ENCODE measurements at places on chromosomes 13 and 19.

DNA sequence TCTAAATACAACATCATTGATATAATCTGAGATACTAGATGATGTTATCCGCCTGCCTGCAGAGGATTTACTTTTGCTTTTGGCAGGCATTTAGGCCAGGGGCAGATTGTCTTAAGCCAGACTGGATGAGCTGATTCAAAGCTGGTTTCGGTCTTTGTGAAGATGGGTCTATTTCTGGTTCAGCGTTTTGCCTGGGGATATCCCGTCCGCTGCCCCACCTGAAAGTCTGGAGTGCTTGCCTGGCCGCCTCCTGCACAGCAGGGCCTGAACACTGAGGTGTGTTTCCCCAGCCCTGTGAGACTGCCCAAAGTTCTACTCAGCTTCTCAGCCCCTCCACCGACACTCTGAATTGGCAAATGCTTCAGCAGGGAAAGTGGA is 149.7 kb downstream of the KATNAL1 start:
- no peak for DNase-seq

DNA sequence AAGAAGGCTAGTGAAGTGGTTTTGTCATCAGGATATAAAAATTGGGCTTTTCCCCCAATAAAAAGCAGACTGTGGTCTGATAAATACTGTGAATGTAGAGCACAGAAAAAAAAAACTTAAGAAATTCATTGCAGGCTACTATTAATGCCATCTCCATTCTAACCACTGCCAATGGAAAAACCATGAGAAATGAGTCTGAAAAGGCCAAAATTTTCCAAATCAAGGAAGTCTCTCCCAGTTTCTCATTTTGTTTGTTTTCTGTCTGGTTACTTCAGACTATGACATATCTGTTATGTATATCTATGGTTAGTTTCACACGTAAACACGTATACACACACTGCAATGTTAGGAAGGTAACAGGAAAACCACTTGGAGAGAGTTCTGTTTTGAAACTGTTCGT is 193.6 kb upstream of the TSC22D1 start:
- no peak for DNase-seq

DNA sequence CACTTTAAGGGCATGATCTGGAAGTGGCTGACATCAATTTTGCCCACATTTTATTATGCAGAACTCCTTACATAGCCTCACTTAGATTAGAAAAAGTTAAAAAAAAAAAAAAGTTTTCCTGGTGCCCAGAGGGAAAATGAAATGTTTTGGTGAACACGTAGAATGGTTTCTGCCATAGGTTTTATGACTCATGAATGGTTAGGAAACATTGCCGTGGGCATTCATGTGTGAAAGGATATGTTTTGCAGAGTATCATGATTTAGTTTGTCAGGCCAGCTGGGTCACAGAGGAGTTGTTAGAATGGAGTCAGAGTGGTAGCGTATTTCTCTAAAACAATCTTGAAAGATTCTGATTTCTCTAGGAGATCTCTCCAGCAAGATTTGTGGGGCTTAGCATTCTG is 133.8 kb downstream of the MRPL57 start:
- no peak for DNase-seq

DNA sequence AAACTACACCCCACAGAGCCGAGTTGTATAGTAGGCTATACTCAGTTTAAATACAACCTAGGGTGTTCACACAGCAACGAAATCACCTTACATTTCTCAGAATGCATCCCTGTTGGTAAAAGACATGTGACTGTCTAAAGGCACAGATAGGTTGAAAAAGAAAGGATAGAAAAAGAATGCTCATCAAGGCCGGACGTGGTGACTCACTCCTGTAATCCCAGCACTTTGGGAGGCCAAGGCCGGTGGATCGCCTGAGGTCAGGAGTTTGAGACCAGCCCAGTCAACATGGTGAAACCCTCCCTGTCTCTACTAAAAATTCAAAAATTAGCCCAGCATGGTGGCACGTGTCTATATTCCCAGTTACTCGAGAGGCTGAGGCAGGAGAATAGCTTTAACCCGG is 3.8 kb upstream of the IL17D start:
- DNase-seq = no peak

- DNase-seq = no peak
These were observed 141.9 kb downstream of the PCCA start for GRCh38 chr13:100230769-100231149.

- no peak for DNase-seq
These were observed 38.6 kb downstream of the TNFRSF19 start for GRCh38 chr13:23608701-23609413.

DNA sequence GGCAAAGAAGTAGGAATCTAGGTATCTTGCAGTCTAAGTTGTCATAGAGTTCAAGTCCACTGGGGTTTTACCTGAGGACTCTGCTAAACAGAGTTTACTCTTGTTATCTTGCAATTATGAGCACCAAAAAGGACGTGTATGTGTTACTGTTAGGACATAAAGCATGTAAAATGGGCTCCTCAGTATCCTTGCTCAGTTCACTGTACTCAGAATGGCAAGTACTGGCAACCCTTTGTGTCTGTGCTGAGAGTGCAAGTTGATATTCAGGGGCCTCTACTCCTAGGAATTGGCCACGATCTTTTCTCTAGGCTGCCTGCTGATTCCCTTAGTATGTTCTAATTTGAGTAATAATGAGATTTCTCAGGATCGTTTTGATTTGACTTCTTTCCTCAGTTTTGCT is 13.3 kb downstream of the TDRD3 start:
- no peak for DNase-seq

- peak; percentile 96 for DNase-seq
These were observed 3.4 kb downstream of the BBC3 start for GRCh38 chr19:47227352-47228167.

- DNase-seq = no peak
These were observed 12.0 kb downstream of the LPAR6 start for GRCh38 chr13:48400850-48401291.

DNA sequence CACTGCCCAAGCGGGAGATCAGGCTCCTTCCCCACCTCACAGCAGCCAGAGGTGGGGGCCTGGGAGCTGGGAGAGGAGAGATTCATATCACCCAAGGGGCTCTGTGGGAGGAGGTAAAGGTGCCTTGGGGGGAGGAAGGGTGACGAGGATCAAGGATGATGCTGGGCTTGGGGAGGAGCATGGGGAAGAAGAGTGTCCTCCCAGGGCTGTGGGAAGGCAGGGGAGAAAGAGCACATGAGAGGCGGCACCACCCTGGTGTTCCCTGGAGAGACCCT is 82.7 kb downstream of the ANKRD10 start:
- no peak for DNase-seq

- no peak for DNase-seq
These were observed 377.7 kb downstream of the KCNRG start for GRCh38 chr13:50392977-50393376.

- no peak for DNase-seq
These were observed 460.3 kb downstream of the KCTD12 start for GRCh38 chr13:76425935-76426334.

GRCh38 chr13:51091839-51092238 is 19.2 kb downstream of the C13orf42 start:
- no peak for DNase-seq

GRCh38 chr13:69180034-69180433 is 927.6 kb upstream of the ATXN8OS start:
- DNase-seq = no peak

GRCh38 chr19:31185261-31185660 is 164.0 kb downstream of the TSHZ3 start:
- DNase-seq = no peak

- no peak for DNase-seq
These were observed 17.4 kb downstream of the RUBCNL start for GRCh38 chr13:46369506-46370277.

DNA sequence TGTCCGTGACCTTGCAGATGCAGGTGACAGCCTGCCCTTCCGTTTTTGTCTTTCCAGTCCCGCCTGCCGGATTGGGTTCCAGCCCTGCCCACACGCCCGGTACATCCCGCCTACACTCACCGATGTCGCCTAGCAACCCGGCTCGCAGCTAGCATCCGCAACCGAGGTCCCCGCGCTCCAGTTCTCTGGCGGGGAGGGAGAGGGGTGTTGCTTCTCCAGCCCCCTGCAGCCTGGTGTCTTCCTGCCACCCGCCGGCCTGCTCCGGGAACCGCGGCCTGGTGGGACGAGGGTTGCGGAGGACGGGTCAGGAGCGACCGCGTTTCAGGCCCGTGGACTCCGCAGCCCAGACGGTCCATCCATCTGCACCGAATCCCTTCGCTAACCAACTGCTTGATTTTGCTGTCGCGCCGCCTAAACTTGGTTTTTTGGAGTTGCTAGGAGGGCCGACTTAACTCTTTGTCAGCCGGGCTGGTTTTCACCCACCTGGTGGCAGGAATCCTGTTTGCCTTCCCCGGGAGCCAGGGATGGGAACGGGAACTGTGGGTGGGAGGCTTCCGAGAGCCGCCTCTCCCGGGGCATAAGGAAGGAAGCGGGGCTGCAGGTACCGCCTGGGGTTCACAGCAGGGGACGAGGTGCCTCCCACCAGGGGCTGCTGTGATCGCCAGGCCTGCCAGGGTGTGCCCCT is 15.4 kb upstream of the MATK start:
- DNase-seq = peak; percentile 40

DNA sequence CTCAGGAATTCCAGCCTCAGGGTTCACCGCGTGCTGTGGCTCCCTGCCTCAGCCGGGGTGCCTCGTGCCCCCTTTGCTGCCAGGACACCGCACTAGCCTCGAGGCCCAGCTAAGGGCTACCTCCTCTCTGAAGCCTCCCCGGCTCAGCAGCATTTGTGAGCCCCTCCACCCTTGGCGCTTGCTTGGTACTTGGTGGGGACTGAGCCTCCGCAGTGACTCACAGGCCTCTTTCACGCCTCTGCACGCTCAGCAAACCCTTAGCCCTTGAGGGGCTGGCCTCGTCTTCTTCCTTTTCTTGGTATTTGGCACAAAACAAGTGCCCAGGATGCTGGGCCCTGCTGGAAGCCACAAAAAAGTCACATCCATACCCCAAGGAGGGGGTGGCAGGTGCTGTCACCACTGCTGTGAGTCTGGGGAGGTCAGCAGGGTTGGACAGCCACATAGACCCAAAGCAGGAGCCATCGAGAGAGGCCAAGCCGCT is 85.4 kb upstream of the TM9SF2 start:
- no peak for DNase-seq

- no peak for DNase-seq
These were observed 1.6 kb upstream of the TTC9B start for GRCh38 chr19:40219721-40220276.

DNA sequence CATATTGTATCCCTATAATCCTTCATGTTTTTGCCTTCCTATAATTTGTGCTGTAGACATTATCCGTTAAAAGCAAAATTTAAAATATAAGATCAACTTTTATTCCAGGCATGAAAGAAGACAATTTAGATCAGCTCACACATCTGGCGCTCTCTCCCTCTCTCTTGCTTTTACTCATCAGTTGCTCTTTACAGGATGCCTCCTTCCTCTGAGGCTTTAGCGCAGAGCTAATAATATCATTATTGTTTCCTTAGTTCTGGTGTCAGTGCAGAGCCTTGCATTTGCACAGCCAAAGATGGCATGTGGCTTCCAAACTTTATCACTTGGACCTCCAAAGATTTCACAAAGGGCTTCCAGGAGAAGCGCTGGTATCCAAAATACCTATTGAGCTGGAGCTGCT is 295.1 kb downstream of the FGF9 start:
- DNase-seq = no peak

DNA sequence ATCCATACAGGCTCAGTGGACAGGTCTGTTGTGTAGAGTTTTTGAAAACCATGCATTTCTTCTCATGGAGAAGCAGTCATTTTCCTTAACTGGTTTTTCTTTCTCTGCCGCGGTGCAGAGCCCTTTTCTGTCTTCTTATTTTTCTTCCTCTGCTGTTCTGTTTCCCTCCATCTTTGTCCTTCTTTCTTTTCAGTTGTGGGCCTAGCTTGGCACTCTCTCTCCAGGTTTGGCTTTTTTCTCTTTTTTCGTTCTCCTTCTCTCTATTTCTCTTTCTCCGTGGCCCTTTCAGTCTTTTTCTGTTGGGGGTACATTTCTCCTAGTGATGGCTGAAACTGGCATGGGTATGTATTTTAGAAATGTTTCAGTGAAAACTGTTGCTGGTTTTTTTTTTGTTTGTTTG is 24.1 kb downstream of the NFIX start:
- no peak for DNase-seq

DNA sequence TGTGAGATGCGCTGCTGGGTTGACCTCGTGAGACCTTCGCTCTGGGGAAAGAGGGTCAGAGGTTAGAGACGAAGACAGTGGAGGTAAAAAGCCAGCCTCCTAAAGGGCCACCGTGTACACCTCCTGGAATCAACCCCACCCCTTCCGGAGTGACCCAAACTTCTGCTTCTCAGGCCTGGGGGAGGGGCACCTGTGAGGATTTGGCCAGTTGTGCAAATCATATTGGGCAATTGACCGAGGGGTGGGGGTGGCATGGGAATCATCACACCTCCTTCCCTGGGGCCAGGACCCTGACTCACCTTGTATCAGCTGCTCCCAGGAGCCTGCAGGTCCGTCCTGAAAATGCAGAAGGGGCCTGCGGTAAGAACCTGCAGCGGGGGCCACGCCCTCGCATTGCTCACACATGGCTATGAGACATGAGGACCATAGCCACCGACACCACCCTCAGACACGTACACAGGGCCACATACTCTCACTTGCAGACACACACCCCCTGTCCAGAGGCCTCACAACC is 2.8 kb downstream of the TNFSF14 start:
- no peak for DNase-seq

- DNase-seq = peak; percentile 99
These were observed at the start of gene SMG9 for GRCh38 chr19:43754503-43755255. Gene SMG9, minus strand, starts transcription at chr19:43754962. Its CDS starts 4,221 bp downstream, at chr19:43750741.

GRCh38 chr19:48959341-48960239 is 4.9 kb downstream of the BAX start:
- DNase-seq = no peak

- no peak for DNase-seq
These were observed 32.3 kb upstream of the MYCBP2 start for GRCh38 chr13:77359171-77359570.

DNA sequence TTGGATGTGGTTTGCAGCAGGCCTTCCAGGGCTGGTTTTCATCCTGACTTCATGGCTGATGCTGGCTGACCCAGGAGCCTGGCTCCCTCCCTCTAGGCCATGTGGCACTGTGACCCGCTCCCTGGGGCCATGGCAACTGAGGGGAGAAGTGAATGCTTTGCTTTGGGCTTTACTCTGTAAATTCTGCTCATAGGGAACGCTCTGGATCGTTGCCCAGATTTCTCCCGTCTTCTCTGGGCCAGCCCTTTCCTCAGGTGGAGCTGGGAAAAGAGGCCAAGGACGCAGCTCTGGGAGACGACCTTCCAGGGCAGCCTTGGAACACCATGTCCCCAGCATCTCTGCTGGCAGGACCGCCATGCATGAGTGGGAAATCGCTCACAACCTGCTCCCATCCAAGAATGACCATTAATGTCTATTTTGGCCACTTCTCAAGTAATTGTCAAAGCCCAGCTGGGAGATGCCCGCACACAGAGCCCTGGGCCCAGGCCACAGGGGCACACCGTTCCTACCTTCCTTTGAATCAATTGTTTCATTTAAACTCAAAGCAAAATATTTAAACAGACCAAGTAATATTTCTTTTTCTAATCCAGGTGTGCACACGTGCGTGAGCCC is 321.8 kb downstream of the TEX29 start:
- no peak for DNase-seq
